Transverse colon (tissue), 4 donors: ENCODE measurements at places on chromosomes 16 and 17. TPM values are rescaled to one million over a fixed set of nuclear protein-coding genes. Genes with fewer than 3 reads are reported as not detected.
A peak's percentile ranks its signal among the peaks of the same experiment; 100 is the strongest.

- H3K27ac ChIP-seq = peak overlapping the region; percentile 85
- peak; percentile 35 for DNase-seq
- H3K4me3 ChIP-seq = no peak overlapping the region
- H3K4me1 ChIP-seq = peaks cover 30% of the 10 kb centered on the region
- H3K36me3 ChIP-seq = peaks cover 57% of the 10 kb centered on the region
- no peaks in the 10 kb centered on the region for H3K27me3 ChIP-seq
These were observed 17.7 kb downstream of the SLC16A3 start for GRCh38 chr17:82246365-82247181.

DNA sequence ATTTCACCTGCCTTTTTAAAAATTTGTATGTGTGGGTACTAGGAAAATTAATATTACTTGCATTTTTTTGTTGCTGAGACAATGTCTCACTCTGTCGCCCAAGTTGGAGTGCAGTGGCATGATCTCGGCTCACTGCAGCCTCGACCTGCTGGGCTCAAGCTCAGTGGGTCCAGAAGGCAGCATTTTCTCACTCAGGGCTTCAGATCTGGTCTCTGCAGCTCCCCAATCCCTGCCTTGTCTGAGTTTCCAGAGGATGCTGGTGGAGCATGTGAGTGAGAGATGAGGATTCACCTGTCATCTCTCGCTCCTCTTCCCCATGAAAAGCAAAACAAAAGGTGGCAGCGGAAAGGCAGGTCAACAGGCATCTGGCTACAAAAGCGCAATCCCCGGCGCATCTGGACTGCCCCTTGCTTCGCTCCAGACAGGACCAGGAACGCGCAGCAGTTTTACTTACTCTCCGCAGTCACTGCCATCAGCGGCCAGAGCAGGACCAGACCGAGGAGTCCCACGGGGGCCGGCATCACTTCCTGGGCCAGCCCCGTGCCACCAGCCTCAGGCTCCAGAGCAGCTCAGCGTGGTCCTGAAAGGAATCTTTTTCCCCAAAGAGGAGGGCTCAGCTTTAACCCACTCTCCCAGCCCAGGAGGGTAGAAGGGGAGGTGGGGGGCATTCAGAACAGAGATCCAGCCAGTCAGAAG lies 59.9 kb downstream of the LITAF start:
- DNase-seq = no peak
- peaks cover 6% of the 10 kb centered on the region for H3K27me3 ChIP-seq
- H3K27ac ChIP-seq = no peak overlapping the region
- H3K4me3 ChIP-seq = no peak overlapping the region
- no peaks in the 10 kb centered on the region for H3K4me1 ChIP-seq
- no peaks in the 10 kb centered on the region for H3K36me3 ChIP-seq

- H3K27me3 ChIP-seq = peaks cover 6% of the 10 kb centered on the region
- H3K4me3 ChIP-seq = no peak overlapping the region
- no peak overlapping the region for H3K27ac ChIP-seq
These were observed 33.9 kb downstream of the MYO15A start for GRCh38 chr17:18142417-18142816.

GRCh38 chr17:7912927-7913524 lies 3.1 kb downstream of the RNF227 start:
- no peak for DNase-seq
- peaks cover 20% of the 10 kb centered on the region for H3K4me1 ChIP-seq
- H3K4me3 ChIP-seq = no peak overlapping the region
- no peak overlapping the region for H3K27ac ChIP-seq

DNA sequence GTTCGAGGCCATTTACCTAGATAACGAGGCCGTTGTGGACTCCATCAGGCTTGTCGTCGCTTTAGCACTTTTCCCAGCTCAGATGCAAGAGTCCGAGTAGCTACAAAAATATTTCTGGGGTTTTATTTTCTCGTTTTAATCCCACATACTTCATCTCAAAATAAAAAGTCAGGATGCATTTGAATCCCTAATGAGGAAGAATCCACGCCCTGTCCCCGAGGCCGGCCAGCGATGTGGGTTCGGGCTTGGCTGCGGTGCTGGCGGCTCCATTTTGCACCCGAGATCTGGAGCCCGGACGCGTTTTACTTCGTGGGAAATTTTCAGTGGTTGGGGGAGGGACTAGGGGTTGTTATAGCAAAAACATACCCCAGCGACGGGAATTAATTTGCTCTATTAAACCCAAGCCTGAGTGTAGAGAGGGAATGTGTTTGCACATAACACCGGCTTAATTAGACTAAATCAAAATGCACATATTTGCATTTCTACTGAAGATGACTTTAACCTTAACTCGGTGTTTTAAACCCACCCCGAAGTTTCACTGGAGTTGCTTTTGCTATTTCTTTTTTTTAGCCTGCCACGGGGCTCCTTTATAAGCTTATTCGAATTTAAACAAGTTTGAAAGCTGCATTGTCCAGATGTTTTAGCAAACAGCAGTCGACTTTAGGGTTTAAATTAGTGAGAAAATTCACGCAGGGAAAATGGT lies 4.8 kb downstream of the IRX5 start:
- no peak for DNase-seq
- H3K36me3 ChIP-seq = no peaks in the 10 kb centered on the region
- H3K4me1 ChIP-seq = peaks cover 13% of the 10 kb centered on the region
- no peak overlapping the region for H3K27ac ChIP-seq
- no peak overlapping the region for H3K4me3 ChIP-seq

- H3K27ac ChIP-seq = peak overlapping the region; percentile 95
- no peak overlapping the region for H3K4me3 ChIP-seq
- H3K4me1 ChIP-seq = peaks cover 10% of the 10 kb centered on the region
- no peaks in the 10 kb centered on the region for H3K36me3 ChIP-seq
- no peaks in the 10 kb centered on the region for H3K27me3 ChIP-seq
These were observed 221.2 kb downstream of the NTN1 start for GRCh38 chr17:9242497-9242881.

DNA sequence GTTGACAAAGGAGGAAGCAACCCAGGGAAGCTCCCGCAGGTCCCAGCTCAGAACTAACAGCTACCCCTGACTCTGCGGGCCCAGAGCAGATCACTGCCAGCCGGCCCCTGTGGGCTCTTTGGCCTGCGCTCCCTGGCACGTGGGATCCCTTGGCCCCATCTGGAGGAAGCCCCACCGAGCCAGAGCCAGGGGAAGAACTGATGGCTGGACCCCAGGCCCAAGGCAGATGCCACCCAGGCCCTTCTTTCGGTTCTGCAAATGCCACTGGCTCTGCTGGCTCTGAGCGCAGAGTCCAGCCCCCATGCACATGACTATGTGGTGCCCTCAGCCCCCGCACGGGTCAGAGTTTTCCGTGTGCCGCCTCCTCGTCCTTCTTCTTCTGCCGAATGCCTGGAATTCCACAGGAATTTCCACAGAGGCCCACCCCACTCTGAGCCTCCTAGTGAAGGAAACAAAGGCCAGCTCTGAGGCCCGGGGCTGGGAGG lies 35.8 kb upstream of the SNN start:
- H3K27me3 ChIP-seq = no peaks in the 10 kb centered on the region
- H3K27ac ChIP-seq = peak overlapping the region; percentile 56
- no peak overlapping the region for H3K4me3 ChIP-seq
- DNase-seq = peak; percentile 35
- no peaks in the 10 kb centered on the region for H3K36me3 ChIP-seq
- peaks cover 51% of the 10 kb centered on the region for H3K4me1 ChIP-seq

DNA sequence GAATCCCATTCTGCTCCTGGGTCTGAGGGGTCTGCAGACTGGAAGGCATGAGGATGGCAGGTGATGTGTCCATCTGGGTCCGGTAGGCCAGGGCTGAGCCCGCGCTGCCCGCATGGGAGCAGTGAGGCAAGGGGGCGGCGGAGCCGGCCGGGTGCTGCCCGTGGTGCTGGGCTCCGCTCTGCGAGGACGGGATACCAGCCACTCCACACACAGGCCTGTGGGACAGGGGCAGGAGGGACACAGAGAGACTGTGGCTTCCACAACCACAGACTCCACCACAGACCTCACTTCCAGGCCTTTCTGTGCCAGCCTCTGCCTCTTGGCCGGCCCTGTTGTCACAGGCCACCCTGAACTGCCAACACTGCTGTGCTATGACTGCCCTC lies 25.4 kb downstream of the MAP1LC3B start:
- no peak overlapping the region for H3K27ac ChIP-seq
- H3K4me3 ChIP-seq = no peak overlapping the region
- H3K27me3 ChIP-seq = no peaks in the 10 kb centered on the region
- H3K4me1 ChIP-seq = no peaks in the 10 kb centered on the region
- H3K36me3 ChIP-seq = peaks cover 36% of the 10 kb centered on the region

DNA sequence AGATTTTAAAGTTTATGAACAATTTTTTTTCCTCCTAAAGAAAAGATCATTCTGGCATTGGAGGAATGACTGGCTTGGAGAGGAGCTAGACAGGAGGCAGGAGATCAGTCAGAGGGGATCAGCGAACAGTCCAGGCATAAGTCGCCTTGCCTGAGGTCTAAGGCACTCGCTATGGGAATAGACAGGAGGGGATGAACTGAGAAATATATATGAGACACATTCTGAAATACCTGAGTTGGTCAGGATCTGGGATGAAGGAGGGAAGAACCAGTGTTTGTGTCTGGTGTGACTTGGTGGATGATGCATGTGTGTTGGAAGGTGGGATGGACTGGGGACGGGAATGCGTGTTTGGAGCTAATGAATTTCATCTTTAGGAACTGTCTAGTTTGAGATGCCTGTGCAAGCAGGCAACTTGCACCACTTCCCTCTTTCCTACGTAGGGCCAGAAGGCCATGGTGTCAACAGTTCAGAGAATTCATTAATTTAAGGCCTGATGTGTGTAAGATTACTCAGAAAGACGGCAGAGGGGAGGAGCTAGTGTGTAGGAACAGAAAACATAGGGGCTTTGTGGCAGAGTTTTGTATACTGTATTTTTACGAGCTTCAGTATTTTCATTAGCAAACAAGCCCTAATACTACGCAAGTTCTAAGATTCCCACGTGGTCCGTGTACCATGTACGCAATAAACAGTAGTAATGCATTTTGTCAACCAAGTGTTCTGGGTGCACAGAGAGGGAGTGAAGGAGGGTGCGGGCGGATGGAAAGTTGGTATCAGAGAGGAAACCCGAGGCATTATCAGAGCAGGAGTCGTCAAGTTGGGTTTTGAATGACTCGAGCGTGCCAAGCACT lies 825 bp downstream of the HEATR6 start:
- H3K36me3 ChIP-seq = no peaks in the 10 kb centered on the region
- H3K27ac ChIP-seq = peak overlapping the region; percentile 86
- DNase-seq = no peak
- no peaks in the 10 kb centered on the region for H3K27me3 ChIP-seq
- peak overlapping the region; percentile 54 for H3K4me3 ChIP-seq

GRCh38 chr17:67659028-67659427 lies 58.7 kb upstream of the NOL11 start:
- H3K27me3 ChIP-seq = no peaks in the 10 kb centered on the region
- no peak for DNase-seq
- H3K36me3 ChIP-seq = no peaks in the 10 kb centered on the region
- H3K27ac ChIP-seq = no peak overlapping the region
- no peak overlapping the region for H3K4me3 ChIP-seq

GRCh38 chr16:74053826-74054225 lies 242.8 kb upstream of the PSMD7 start:
- H3K36me3 ChIP-seq = no peaks in the 10 kb centered on the region
- no peaks in the 10 kb centered on the region for H3K27me3 ChIP-seq
- no peak overlapping the region for H3K27ac ChIP-seq
- no peaks in the 10 kb centered on the region for H3K4me1 ChIP-seq

GRCh38 chr16:68072038-68072695 lies 13.0 kb upstream of the NFATC3 start:
- peak overlapping the region; percentile 15 for H3K27ac ChIP-seq
- H3K4me1 ChIP-seq = peaks cover 11% of the 10 kb centered on the region
- no peaks in the 10 kb centered on the region for H3K36me3 ChIP-seq
- peak; percentile 66 for DNase-seq
- H3K4me3 ChIP-seq = no peak overlapping the region

DNA sequence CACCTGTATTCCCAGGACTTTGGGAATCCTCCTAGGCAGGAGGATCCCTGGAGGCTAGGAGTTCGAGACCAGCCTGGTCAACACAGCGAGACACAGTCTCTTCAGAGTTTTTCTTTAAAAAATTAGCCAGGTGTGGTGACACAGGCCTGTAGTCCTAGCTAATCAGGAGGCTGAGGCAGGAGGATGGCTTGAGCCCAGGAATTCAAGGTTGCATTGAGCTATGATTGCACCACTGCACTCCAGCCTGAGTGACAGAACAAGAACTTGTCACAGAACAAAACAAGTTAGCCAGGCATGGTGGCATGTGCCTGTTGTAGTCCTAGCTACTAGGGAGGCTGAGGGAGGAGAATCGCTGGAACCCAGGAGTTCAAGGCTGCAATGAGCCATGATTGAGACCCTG lies 24.8 kb downstream of the ANKRD40 start:
- H3K4me3 ChIP-seq = no peak overlapping the region
- H3K27ac ChIP-seq = no peak overlapping the region
- peaks cover 21% of the 10 kb centered on the region for H3K4me1 ChIP-seq
- no peak for DNase-seq

- H3K27me3 ChIP-seq = no peaks in the 10 kb centered on the region
- peak; percentile 65 for DNase-seq
- H3K36me3 ChIP-seq = no peaks in the 10 kb centered on the region
- no peak overlapping the region for H3K4me3 ChIP-seq
- H3K4me1 ChIP-seq = peaks cover 13% of the 10 kb centered on the region
- no peak overlapping the region for H3K27ac ChIP-seq
These were observed 11.4 kb upstream of the MAP2K3 start for GRCh38 chr17:21272881-21273792.

DNA sequence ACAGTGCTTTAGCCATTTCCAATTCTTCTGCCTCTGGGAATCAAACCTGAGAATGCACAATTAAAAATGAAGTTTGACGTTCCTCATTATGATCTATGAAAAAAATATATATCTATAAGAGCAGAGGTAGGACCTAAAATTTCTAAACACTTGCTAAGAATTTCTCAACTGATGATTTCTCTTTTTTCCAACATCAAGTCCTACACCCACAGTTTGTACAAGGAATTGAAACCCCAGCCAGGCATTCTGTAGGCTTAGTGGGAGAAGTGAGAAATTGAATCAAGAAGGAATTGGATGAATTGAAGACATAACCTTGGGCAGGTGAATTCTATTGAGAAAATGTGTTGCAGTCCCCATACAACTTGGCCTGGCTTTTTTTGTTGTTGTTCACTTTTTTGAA lies 2.7 kb downstream of the CACNG3 start:
- no peak overlapping the region for H3K4me3 ChIP-seq
- H3K27me3 ChIP-seq = peaks cover 58% of the 10 kb centered on the region
- no peaks in the 10 kb centered on the region for H3K4me1 ChIP-seq
- no peak overlapping the region for H3K27ac ChIP-seq
- DNase-seq = no peak
- H3K36me3 ChIP-seq = no peaks in the 10 kb centered on the region

DNA sequence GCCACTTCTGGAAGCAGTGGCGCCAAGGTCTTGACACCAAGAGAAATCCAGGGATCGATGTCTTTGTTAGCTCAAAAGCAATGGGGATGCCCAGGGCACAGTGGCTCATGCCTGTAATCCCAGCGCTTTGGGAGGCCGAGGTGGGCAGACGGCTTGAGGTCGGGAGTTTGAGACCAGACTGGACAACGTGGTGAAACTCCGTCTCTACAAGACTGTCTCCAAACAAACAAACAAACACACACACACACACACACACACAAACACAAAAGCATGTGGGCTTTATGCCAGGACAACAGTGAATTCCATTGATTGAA lies 22.4 kb upstream of the FAAP100 start:
- H3K4me1 ChIP-seq = no peaks in the 10 kb centered on the region
- H3K27me3 ChIP-seq = no peaks in the 10 kb centered on the region
- DNase-seq = no peak
- no peaks in the 10 kb centered on the region for H3K36me3 ChIP-seq

Gene SYCE1L
- total RNA-seq = not detected

Gene MTHFSD
- 27.9 TPM for total RNA-seq

Gene ABCA10
- total RNA-seq = 15.8 TPM

Gene SMIM36
- not detected for total RNA-seq

Gene ST6GALNAC1
- 281 TPM for total RNA-seq

Gene COASY
- total RNA-seq = 46.4 TPM

Gene TEKT1
- not detected for total RNA-seq

Gene CCDC40
- 2.8 TPM for total RNA-seq

Gene CTRB1
- not detected for total RNA-seq

Gene GJD3
- not detected for total RNA-seq

Gene WNT9B
- not detected for total RNA-seq

Gene KCNJ12
- 2.2 TPM for total RNA-seq

Gene PRSS8
- 510 TPM for total RNA-seq
